NCI-H524 treated with DMSO at 0.1 percent for 48 hours (cell line): ENCODE measurements at places on chromosomes 5 and 9.

DNA sequence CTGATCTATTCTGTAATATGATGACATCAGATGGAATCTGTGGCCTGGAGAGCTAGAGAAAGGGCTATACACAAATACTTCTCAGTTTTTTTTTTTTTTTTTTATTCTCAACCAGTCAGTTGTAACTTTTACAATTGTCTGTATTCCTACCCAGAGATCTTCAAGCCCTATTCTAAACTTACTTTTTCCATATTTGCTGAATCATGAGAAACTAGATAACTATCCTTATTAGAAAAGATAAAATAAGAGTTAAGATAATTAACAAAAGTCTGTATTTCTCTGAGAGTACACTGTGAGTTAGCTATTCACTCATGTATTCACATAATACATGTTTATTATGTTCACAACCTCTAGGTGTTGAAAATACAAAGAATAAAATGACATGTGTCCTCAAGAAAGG, 1575.9 kb downstream of the EFNA5 start:
- DNase-seq, result no peak

DNA sequence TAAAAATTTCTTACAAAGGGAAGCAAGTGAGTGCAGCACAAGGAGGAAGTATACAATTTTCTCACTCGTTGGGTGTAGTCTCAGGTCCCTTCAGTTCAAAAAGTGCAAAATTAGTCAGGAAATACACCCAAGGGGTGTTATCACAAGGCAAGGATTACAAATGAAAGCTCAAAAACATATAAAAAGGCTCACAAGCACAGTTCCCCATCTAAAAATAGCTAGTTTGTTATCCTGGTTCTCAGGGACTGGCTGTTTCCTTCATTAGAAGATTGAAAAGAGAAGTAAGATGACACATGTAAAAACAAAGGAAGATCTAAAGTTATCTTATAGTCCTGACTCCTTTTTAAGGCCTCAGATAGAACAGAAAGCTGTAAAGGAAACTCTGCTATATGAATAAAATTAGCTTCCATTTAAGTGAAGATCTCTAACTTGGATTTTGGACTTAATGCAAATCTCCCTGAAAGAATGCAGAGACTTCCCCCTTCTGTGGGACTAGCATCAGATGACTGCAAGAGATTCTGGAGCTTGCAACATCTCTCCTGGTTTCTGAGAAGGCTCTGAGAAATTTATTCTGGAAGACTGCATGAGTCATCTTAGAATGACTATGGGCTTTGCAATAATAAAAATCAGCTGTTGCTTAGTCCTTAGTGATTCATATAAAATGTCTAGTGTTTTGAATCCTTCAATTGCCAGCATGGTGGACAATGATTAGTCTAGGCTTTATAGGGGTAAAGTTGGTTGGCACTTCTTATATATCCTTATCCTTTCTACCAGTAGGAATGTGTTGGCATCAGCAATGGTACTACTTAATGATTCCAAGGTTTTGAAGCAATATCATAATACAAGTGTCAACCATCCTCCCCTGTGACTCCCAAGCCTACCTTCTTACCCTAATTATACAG, 25.4 kb downstream of the DAB2 start:
- DNase-seq, result no peak

GRCh38 chr5:36728697-36729543, 122.5 kb downstream of the SLC1A3 start:
- DNase-seq, result no peak

- DNase-seq, result no peak
Observed at GRCh38 chr5:82365744-82366228, 87.6 kb upstream of the RPS23 start.

GRCh38 chr9:120630333-120630732, 50.4 kb upstream of the CDK5RAP2 start:
- no peak for DNase-seq

DNA sequence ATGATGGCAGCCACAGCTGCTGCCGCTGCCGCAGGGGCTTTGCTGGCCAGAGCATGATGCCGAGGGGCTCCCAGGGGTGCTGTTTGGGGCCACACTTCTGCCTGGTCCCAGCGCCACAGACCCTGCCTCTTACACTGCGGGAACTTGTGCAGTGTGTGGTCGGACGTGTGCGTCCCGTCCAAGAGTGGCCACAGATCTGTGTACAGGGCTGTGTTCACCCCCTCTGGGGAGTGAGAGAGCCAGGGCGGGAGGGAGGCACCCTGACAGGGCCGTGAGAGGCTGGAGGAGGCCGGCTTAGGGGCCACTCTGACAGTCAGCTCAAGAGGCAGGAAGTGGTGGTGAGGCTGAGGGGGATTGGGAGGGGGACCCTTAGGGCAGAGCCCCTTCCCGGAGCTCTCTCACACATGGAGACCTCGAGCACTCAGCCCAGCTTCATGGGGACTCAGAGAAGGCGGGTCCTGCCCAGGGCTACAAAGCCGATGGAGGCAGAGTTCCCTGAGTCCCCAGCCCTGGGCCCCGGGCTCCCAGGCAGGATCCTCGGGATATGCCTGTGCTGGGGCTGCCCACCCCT, 13.1 kb upstream of the CARD19 start:
- no peak for DNase-seq

DNA sequence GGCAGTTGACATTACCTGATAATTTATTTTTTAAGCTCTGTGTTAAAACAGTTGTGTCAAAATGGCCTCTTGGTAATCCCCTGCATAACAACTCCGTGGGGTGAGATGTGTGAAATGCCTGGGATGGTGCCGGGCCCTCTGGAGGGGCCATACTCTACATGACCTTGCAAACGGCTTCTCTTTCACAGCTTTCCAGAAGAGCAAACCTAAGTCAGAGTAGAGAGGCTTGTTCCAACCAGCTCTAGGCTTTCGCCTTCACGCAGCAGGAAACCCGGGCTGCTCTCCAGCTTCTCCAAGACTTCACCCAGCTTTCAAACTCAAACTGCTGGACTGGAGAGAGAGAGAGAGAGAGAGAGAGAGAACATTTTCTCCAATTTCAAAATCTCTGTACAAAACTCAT, 120.1 kb downstream of the SNX18 start:
- DNase-seq, result no peak

DNA sequence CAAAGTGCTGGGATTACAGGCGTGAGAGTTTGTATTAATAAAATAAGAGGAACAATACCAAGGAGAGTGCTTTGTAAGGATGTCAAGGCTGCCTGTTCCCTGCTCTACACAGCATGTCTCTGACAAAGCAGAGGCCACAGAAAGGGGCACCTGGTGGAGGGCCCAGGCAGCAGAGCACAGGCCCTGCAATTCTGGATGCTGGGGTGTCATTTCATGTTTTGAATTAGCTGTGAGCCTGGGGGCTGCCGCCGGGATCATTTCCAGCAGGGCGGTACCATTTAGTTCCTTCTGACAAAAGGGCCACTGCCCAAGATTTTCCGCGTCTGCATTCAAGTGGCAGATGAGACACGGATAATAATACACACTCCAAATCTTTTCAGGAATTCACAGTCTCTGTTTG, 396.9 kb downstream of the GADD45G start:
- no peak for DNase-seq

- DNase-seq, result no peak
Observed at GRCh38 chr5:96260009-96260408, 173.0 kb downstream of the PCSK1 start.

DNA sequence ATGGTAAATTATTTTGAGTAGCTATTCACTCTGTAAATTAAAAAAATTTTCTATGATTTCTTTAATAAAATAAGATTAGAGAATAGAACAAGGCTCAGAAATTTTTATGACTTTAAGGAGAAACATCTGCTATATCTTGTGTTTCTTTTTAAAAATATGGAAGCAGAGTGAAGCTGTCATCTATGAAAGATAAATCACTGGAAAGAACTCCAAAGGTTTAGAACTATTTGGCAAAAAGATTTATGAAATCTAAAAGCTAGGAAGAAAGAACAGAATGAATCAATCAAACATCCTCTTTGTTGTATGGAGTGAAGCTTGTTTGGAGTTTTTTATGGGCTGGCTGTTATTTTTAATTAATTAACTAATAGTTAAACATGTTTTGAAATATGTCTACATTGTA, 89.8 kb upstream of the ACTBL2 start:
- no peak for DNase-seq

DNA sequence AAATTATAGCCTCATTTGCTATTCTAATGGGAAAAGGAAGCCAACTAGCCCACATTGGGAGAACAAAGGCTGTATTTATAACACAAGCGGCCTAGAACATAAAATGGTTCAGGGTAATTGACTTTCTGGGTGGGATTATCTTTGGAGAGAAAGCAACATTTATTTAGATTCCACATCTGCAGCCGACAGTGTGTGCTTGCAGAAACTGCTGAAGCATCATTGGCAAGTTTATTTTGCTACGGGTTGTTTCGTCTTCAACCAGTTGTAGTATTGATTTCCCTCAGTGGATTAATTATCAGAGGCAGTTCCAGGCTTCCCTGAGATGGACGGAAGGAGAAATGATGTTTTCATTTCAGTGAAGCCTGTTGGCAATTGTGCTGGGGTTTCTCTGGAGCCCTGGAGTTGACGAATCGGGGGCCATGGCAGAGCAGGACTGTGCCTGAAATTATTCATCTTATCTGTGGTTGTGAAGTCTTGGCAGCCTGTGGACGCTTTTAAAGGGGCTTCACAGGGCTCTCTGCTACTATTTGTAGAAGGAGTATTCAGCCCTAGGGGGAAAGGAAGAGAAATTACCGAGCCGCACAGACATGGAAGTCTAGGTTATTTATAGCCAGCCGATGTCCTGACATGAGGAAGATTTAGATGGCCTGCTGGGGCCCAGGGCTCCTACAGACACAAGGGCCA, 290.6 kb upstream of the IRX4 start:
- DNase-seq, result no peak

GRCh38 chr5:65625743-65626142, 916 bp downstream of the SHLD3 start:
- no peak for DNase-seq

- no peak for DNase-seq
Observed at GRCh38 chr5:19853616-19854240, 134.3 kb downstream of the CDH18 start.

DNA sequence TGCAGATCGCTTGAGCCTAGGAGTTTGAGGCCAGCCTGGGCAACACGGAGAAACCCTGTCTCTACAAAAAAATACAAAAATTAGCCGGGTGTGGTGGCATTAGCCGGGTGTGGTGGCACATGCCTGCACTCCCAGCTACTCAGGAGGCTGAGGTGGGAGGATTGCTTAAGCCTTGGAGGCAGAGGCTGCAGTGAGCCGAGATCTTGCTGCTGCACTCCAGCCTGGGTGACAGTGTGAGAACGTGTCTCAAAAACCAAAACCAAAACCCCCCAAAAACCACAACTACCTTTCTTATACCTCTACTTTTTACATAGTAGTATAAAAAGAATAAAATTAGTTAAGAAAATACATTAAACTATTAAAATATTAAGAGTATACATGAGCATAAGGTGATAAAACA, 121.2 kb downstream of the RAPGEF6 start:
- no peak for DNase-seq

GRCh38 chr9:125486152-125486508, 220.9 kb downstream of the MAPKAP1 start:
- no peak for DNase-seq

- no peak for DNase-seq
Observed at GRCh38 chr5:154850255-154851062, at the start of gene FAXDC2. FAXDC2 (minus strand) TSS chr5:154850603; CDS start chr5:154838178, 12,425 bp downstream.

DNA sequence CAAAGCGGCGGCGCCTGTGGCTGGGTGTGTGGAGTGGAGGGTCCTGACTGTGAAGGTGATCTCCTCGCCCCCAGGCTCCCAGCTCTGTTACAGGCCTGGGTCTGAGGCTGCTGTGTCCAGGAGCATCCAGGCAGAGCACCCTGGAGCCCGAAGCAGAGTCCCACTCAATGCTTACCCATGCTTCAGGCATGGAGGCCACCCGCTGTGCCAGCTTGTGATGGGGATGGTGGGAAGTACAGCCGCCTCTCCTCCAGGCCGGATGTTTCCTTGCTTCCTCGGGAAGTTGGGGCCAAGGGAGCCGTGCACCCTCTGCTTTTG, 255.9 kb upstream of the IRX1 start:
- no peak for DNase-seq

GRCh38 chr5:137412136-137412535, 87.0 kb downstream of the SPOCK1 start:
- no peak for DNase-seq

DNA sequence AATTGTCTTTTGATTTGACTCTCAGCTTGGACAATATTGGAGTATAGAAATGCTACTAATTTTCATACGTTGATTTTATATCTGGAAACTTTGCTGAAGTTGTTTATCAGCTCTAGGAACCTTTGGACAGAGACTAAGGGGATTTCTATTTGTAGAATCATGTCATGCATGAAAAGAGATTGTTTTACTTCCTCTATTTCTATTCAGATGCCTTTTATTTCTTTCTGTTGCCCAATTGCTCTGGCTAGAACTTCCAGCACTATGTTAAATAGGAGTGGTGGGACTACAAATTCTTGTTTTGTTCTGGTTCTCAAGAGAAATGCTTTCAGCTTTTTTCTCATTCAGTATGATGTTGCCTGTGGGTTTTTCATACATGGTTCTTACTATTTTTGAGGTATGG, 112.8 kb upstream of the CDH12 start:
- DNase-seq, result no peak

GRCh38 chr5:42870882-42871418, 59.3 kb upstream of the SELENOP start:
- DNase-seq, result no peak

- no peak for DNase-seq
Observed at GRCh38 chr9:123739902-123740301, 190.0 kb downstream of the DENND1A start.
